Stimulated activated CD8-positive, alpha-beta memory T cell treated with anti-CD3 and anti-CD28 coated beads, Interleukin-4, amount 100 ng/mL, for 48 hours (primary cell): ENCODE measurements at places on chromosomes 6 and 20.

- DNase-seq: no peak
Observed at GRCh38 chr6:113365191-113365590, 492.0 kb upstream of the MARCKS start.

DNA sequence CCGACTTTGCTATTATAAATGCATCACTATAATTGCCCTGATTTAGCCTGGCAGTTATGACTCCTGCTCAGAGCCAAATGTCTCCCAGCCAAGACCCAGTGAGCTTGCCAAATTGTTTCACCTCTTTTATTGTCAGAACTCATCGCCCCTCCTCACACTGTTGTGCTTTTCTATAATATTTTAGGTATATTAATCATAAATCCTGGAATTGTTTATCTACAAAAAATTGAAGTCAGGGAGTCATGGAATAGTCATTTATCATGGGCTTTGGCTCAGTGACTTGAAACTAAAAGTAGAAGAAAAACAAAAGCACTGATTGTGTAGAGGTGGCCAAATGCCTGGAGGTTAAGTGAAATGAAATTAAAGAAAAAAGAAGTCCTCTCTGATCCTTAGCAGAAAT lies 85.6 kb downstream of the PFDN4 start:
- DNase-seq: no peak

- peak; percentile 66 for DNase-seq
Observed at GRCh38 chr6:143536866-143537691, 25.6 kb upstream of the FUCA2 start.

DNA sequence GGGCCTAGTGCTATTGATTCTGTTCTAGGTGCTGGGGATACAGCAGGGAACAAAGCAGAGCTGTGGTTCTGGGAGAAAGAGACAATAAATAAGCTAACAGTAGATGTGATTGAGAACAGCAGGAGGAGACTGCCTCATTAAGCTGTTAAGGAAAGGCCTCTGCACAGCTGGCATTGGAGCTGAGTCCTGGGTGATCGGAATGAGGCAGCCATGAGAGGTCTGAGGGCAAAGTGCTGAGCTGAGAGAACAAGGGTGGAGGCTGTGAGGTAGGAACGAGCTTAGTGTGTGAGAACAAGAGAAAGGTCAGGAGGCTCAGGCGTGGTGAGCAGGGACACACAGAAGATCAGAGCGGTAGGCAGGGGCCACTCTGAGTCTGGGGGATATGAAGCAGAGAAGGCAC lies 18.3 kb downstream of the DDX27 start:
- no peak for DNase-seq

- no peak for DNase-seq
Observed at GRCh38 chr6:157454762-157455714, 74.0 kb downstream of the ZDHHC14 start.
